ENCODE measurements at places on chromosomes 4 and X. TPM values are rescaled to one million over a fixed set of nuclear protein-coding genes. Genes with fewer than 3 reads are reported as not detected.

DNA sequence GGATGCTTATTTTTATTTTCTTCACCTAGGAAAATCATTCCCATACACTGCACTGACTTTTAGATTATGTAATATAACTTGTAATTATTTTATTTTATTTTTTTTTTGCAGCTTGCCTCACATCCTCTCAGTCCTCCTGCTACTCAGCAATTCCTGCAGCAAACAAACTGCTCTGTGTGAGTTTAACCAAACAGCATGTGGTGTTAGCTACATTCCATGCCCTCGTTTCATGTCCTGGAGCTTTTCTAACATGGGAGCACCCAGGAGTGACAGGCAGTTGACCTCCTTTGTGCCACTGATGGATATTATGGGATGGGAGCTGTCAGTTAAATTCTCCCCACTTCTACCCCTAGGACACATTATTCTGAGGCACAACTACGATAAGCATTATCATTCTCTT is 24.8 kb downstream of the CXCL1 start:
- no peaks in the 10 kb centered on the region for H3K4me1 ChIP-seq
- no peaks in the 10 kb centered on the region for H3K27me3 ChIP-seq
- H3K4me3 ChIP-seq, result no peak overlapping the region
- no peaks in the 10 kb centered on the region for H3K36me3 ChIP-seq

GRCh38 chrX:53039236-53039635 is 9.4 kb upstream of the GPR173 start:
- no peak overlapping the region for H3K27ac ChIP-seq
- DNase-seq, result no peak
- no peaks in the 10 kb centered on the region for H3K4me1 ChIP-seq
- H3K36me3 ChIP-seq, result no peaks in the 10 kb centered on the region
- H3K27me3 ChIP-seq, result no peaks in the 10 kb centered on the region
- no peak overlapping the region for H3K4me3 ChIP-seq

- H3K4me3 ChIP-seq, result no peak overlapping the region
- H3K36me3 ChIP-seq, result no peaks in the 10 kb centered on the region
- DNase-seq, result no peak
- no peak overlapping the region for H3K27ac ChIP-seq
Observed at GRCh38 chrX:32937043-32937442, 274.3 kb downstream of the DMD start.

DNA sequence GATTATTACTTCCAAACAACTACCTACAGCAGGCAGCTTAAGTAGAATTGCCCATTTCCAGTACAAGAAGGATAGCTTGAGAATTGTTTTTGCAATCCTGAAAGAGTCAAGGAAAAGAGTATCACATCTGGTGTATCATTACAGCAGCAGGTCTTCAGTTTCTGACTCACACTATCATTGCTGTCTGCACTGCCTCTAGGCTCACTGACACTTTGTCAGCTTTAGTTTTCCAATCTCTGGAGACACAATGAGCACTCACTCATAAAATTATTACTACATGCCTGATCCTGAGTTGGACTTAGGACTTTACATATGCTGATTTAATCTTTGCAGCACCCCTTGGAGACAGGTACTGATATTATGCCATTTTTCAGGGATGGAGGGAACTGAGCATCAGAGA is 244.6 kb upstream of the BOD1L1 start:
- H3K4me1 ChIP-seq, result no peaks in the 10 kb centered on the region
- H3K27me3 ChIP-seq, result no peaks in the 10 kb centered on the region
- no peak for DNase-seq
- H3K36me3 ChIP-seq, result no peaks in the 10 kb centered on the region

GRCh38 chr4:99414401-99414800 is 20.7 kb downstream of the ADH7 start:
- H3K4me1 ChIP-seq, result peaks cover 8% of the 10 kb centered on the region
- DNase-seq, result no peak
- no peaks in the 10 kb centered on the region for H3K36me3 ChIP-seq
- no peaks in the 10 kb centered on the region for H3K27me3 ChIP-seq
- no peak overlapping the region for H3K27ac ChIP-seq

DNA sequence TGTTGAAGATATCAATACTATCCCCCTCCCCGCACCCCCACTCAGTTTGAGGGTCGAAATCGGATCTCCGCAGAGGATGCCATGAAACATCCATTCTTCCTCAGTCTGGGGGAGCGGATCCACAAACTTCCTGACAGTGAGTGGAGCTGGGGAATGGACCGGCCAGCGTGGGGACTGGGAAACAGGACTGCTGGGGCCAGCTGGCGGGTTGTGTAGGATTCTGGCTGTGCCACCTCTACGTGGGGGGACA is 5.5 kb upstream of the USP11 start:
- no peaks in the 10 kb centered on the region for H3K27me3 ChIP-seq
- DNase-seq, result no peak
- H3K4me1 ChIP-seq, result no peaks in the 10 kb centered on the region

GRCh38 chr4:159434114-159434870 is 331.4 kb downstream of the RAPGEF2 start:
- peaks cover 6% of the 10 kb centered on the region for H3K4me1 ChIP-seq
- no peaks in the 10 kb centered on the region for H3K27me3 ChIP-seq
- no peaks in the 10 kb centered on the region for H3K36me3 ChIP-seq
- DNase-seq, result no peak
- H3K4me3 ChIP-seq, result no peak overlapping the region
- peak overlapping the region; percentile 33 for H3K27ac ChIP-seq

Gene NUDT10
- total RNA-seq, result not detected

Gene KIT
- total RNA-seq, result not detected

Gene MRPS18C
- 13.0 TPM for total RNA-seq

Gene NIPAL1
- 2.0 TPM for total RNA-seq

Gene GYPE
- not detected for total RNA-seq

Gene SULT1E1
- total RNA-seq, result not detected

Gene ATP5ME
- total RNA-seq, result not detected

Gene LGI2
- total RNA-seq, result 2.2 TPM

Gene AFM
- not detected for total RNA-seq
